CD4-positive, alpha-beta T cell treated with Interleukin-10 for 1 hour (primary cell): ENCODE measurements at places on chromosomes 11 and 22.

GRCh38 chr22:17707526-17707925, 66.7 kb downstream of the BID start:
- no peak for DNase-seq

GRCh38 chr11:85758480-85759039, 52.4 kb downstream of the SYTL2 start:
- no peak for DNase-seq

DNA sequence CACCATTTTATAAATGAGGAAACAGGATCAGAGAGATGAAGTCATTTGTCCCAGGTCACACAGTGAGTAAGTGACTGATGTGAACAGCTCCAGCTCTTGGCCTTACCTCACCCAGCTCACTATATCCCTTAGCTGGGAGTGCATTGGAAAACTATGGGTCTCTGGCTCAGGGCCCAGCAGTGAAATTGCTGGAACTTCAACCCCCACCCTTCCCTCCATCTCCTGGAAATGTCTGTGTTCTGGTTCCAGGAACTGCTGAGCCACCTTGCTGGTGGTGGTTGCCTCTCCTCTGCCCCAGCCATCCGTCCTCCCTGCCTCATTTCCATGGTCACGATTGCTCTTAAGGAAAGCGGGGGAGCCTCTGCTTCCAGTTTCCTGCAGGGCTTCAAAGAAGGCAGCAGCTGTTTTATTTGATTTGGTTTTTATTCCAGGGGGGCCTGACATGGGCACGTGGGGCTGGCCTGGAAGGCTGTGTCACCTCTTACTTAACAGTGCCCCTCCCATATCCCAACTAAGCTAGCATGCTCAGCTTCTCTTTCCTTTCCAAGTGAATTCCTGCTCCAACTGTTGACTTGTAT, 46.2 kb upstream of the CSTF3 start:
- DNase-seq: no peak

GRCh38 chr11:120657306-120658070, 145.9 kb downstream of the GRIK4 start:
- no peak for DNase-seq

GRCh38 chr11:47667135-47667534, 24.8 kb upstream of the MTCH2 start:
- no peak for DNase-seq

- DNase-seq: no peak
Measured at GRCh38 chr11:44610186-44610955, 44.9 kb downstream of the CD82 start.

- DNase-seq: peak; percentile 88
Measured at GRCh38 chr11:3824714-3825472, 15.9 kb downstream of the RHOG start.

DNA sequence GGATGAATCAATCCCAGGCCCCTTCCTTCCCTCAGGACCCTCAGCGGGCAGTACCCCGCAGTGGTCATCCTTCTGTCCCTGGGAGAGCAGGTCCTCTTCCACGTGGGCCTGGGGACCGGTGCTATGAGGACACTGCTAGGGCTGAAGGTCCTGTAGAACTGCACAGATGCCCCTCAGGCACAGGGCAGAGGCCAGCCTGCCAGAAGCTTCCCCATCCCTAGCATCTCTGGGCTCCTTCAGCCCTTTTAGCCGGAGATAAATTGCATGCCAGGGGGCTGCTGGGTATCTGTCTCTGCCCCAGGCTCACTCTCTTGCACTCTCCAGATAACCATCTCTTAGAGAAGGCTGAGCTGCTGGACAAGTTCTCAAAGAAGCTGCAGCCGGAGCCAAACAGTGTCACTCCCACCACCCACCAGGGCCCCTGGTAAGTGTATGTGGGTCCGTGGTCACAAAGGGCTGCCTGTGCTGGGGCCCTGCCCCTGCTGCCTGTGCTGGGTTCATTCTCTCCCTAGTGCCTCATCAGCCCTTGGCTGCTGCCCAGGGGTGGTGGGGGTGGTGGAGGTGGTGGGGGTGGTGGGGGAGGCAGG, 2.3 kb downstream of the ATG16L2 start:
- DNase-seq: no peak

GRCh38 chr22:38699784-38700183, 959 bp downstream of the JOSD1 start:
- DNase-seq: no peak

- no peak for DNase-seq
Measured at GRCh38 chr11:1926156-1927025, 6.9 kb downstream of the TNNT3 start.

DNA sequence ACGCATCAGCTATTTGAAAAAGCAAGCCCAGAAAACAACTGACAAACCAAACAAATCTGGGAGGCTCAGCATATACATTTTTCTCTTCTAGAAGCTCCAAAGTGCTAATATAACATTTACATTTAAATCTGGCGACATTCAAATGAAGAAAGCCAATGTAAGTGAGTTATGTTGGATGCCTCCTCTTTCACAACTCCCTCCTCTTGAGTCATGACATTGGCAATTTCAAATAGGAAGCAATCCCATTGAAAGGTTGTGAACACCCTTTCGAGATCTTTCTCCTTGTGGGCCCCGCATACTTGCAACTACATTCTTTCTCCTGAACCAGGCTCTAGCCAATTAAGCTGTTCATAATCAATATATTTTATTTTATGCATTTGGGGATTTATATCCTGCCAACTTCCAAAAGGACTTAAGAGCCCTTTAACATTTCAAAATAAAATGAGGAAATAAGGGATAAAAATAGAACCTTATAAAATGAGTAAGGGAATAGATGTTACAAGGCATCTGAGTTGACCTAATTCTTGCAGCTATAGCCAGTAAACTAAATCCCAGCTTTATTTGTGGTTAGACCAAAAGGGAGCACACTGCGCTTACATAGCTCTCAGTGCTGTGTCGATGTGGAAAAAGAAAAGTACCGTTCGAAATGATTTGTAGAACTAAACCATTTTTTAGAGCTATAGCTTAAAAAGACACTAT, 129.5 kb upstream of the SESN3 start:
- no peak for DNase-seq

GRCh38 chr11:121367844-121368225, 75.3 kb downstream of the SC5D start:
- no peak for DNase-seq

DNA sequence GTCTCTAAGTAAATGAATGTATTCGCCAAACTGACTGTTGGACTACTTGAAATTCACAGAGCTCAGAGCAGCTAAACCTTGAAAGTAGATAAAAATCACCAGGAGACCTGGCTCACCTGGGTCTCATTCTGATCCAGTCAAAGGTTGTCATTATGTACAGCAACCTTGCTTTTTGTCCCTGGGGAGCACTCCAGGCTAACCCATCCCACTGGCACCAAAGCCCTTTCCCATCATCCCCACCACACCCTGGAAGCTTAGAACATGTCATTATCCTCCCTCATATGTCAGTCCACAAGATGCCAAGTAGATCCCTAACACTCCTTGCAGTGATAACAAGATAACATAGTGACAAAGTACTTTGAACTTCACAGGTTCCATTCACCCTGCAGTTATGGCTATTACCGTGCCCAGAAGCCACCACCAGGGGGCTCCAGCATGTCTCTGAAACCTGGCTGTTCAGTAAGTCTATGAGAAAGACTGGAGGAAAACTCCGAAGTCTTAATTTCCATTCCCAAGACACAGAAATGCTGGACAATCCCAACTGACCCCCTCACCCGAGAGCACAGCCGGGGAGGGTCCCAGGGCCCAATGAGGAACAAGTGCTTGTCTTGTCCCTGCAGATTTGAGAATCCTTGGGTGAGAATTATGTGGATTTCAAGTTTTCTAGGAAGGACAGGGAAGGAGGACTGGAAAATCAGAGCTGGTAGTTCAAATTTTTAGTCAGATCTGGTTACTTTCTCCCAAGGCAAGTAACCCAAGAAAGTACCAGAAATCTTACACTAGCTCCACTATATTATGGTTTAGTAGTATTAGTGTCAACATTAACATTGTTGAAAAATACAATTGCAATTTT, 43.0 kb upstream of the USP47 start:
- peak; percentile 80 for DNase-seq

DNA sequence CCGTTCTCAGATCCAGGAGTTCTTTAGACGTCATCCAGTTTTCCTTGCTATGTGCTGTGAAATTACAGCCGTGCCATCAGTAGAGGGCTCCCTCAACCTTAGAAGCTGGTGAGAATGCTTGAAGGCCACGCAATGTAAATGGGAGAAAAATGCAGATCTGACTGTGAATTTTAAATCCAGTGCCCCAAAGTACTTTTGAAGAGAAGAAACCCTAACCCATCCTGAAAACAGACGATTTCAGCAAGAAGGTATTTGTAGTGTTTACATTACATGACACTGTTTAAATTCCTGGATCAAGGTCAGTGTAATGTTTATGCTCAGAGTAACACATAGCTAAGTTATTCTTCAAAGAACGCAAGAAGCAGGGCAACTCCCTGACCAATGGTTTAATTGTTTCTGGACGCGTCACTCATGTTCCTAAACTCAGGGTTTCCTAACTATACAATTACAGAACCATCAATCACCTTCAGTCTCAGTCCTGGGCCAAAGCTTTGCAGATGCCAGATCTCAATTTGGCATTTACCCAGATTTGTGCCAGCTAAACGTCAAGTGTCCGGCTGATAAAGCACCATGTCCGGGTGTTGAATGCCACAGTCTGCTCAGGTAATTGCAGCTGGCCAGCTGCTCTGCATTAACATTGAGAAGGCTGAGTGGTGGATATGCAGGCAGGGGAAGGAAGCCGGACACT, 38.2 kb downstream of the ADAMTS8 start:
- no peak for DNase-seq

DNA sequence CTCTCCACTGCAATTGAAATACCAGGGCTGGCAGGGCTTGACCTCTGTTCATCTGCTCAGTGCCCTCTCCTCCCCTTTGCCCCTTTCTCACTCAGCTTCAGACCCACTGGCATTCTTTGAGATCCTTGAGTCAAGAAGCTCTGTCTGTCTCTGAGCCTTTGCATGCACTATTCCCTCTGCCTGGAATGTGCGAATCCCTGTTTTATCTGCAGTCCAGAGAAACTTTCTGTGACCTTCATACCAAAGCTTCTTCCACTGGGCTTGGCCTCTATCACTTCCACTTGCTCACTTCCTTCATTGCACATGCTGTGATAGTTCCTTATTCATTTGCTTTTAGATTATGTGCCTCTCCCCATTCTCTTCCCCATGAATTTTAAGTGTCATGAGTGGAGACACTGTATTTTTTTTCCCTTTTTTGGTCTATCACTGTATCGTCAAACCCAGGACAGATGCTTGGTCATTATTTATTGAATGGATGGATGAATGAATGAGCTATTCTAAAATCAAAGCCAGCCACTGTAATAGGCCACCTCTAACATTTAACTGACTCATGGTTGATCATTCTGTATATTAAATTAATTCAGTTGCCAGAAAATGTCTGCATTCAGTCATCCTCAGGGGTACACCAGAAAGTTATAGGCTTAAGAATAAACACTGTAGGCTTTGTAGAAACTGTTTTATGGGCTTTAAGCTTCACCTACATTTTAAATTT, 88.7 kb upstream of the TIMP3 start:
- DNase-seq: no peak
